Left colon (tissue), 2 donors: ENCODE measurements at places on chromosomes 7 and 10. TPM values are rescaled to one million over a fixed set of nuclear protein-coding genes. Genes with fewer than 3 reads are reported as not detected.

DNA sequence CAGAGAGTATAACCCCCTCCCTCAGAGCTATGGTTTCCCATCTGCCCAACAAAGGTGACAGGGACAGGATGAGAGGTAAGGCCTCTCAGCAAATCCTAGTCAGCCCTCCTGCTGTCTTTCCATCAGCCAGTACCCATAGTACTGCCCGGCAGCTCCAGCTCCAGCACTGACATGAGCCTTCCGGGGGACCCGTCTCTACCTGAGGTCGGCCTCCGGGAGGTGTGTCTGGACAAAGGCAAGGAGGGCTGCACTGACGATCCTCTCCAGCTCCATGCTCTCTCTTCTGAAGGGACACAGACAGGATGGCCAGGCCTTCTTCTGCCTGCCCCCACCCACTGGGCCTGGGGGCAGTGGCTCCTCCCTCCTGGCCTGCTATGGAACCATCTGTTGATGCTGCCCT, 4.3 kb downstream of the FBXL15 start:
- DNase-seq, result no peak

The GATAD1 gene
- 34.3 TPM for total RNA-seq

The CUBN gene
- total RNA-seq, result 0.42 TPM

The CPN1 gene
- not detected for total RNA-seq

The HKDC1 gene
- total RNA-seq, result 24.9 TPM
